ENCODE measurements at places on chromosomes 2 and 18.

DNA sequence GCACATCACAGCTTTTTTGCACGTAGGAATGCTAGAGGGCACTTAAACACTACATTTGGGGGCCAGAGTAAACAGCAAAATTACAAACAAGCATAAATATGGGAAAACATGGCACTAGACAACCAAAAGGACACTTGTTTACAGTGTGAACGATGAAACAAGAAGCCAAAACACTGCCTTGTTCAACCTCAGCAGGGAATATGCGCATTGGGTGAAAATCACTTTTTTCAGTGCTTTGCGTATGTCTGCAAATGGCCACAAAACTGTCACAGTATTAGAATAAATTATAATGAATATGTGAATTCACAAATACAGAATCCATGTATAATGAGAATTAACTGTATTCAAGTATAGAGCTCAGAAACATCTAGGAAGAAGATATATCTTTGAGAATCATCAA lies 1064.0 kb upstream of the GYPC start:
- DNase-seq, result no peak

DNA sequence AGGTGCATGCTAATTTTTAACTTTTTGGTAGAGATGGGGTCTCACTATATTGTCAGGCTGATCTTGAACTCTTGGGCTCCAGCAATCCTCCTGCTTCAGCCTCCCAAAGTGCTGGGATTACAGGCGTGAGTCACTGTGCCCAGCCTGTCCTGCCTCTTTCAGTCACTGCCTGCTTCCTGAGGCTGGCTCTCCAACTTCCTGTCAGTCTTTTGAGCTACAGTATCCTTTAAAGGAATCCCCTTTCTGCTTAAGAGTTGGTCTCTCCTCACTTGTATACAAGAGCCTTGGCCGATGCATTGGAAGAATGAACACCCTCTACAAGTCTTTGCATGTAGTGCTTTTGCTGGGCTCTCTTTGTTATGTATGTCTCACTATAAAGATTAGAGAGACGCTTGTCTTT lies 88.4 kb upstream of the SMAD2 start:
- DNase-seq, result no peak

- no peak for DNase-seq
Observed at GRCh38 chr2:48395658-48396057, 134.3 kb upstream of the STON1 start.

DNA sequence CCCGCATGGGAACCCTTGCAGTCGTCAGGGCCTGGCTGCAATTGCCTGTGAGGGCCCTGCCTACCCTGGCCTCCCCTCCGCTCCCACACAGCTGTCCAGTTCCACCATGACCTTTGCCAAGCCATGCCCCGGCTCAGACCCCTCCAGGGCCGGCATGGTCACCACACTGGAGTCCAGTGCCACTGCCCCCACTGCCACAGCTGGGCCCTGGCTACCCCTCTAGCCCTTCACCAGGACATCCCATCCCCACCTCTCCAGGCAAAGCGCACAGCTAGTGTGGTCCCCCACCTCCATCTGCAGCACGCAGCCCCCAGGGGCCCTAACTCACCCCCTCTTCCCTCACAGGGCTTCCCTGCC lies 70.3 kb upstream of the SMAD7 start:
- DNase-seq, result no peak

GRCh38 chr2:64234785-64235184 lies 90.6 kb upstream of the PELI1 start:
- DNase-seq, result no peak

DNA sequence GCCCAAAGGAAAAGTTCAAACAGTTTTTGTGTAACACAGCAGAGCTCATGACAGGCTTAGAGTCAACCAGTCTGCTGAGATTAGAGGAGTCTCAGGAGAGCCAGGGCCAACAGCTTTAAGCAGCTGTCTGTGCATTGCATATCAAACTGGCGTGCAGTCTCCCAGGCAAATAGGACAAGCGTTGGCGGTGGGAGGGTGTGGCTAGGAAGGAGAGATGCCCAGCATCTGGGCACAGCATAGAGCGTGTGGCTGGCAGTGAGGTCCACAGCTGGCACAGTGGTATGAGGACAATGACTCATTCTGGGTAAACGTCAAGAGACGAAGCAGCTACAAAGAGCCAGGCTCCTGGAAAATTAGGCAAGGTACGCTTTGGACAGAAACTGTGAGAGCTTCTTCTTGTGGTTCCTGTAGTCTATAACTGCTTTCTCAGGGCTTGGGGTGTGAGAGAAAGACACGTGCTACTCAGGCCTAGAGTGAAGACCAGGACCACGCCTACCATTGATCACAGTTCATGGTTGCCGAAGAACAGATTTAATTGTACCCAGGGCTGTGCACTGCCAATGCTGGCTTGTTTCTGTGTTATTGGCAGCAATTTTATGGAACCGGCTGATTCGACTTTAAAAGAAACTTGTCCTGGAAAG lies 14.8 kb downstream of the ZAP70 start:
- DNase-seq, result no peak

- DNase-seq, result no peak
Observed at GRCh38 chr2:238461491-238461890, 34.8 kb downstream of the ASB1 start.

DNA sequence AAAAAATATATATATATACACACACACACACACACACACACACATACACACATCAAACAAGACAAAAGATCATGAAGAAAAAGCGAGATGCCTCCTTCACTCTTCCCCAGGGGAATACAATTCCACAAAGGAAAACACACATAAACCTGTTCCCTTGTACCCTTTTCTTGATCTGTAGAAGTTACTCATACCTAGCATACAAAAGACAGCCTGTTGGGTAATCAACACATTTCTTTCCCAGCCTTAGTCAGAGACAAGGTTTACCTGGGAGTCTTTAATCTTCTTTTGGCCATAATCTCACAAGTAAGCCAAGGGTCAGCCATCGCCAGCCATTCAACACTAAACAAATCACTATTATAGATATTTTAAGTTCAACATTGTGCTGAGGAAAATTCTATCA lies 407.0 kb downstream of the SUCLG1 start:
- DNase-seq, result no peak

DNA sequence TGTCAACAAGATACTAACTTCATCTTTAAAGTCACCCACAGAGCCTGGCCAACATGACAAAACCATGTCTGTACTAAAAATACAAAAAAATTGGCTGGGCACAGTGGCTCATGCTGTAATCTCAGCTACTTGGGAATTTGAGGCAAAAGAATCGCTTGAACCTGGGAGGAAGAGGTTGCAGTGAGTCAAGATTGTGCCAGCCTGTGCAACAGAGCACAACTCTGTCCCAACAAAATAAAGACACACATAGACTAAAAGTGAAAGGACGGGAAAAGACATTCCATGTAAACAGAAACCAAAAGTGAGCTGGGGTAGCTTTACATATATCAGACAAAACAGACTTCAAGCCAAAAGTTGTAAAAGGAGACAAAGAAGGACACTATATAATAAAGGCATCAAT lies 34.8 kb downstream of the USP34 start:
- no peak for DNase-seq

DNA sequence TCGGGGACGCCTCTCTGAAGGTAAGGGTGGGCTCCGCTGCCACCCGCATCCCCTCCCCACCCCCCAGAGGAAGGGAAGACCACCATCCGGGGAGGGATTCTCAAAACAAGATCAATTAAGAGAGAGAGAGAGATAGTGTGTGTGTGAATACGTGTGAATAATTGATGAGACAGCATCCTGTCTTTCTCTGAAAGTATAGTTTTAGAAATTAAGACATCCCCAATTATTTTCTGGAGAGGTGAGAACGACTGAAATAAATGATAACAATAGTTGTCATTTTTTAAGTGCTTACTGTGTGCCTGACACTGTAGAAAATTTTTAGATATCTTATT lies 751 bp downstream of the IL18R1 start:
- no peak for DNase-seq

- no peak for DNase-seq
Observed at GRCh38 chr2:96539215-96539920, 2.8 kb downstream of the ARID5A start.

- no peak for DNase-seq
Observed at GRCh38 chr2:112061840-112062239, 6.8 kb downstream of the TMEM87B start.

DNA sequence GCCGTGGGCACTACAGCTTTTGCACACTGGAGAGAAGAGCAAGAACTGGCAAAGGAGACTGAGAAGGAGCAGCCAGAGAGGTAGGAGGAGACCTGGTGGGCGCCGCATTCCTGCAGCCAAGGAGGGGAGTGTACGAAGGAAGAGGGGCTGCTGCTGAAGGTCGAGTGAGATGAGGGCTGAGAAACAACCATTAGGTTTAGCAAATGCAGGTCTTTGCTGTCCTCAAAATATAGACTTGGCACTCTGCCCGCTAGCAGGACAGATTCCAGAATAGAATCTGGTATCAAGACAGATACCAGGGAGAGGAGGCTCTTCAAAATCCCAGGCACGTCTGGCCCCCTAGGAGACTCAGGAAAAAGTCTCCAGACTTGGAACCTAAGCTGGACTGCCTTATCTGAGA lies 83.0 kb downstream of the TGOLN2 start:
- no peak for DNase-seq

GRCh38 chr2:120863146-120863545 lies 127.5 kb downstream of the GLI2 start:
- DNase-seq, result no peak

- DNase-seq, result no peak
Observed at GRCh38 chr18:36194600-36195315, 7.5 kb downstream of the MOCOS start.

- no peak for DNase-seq
Observed at GRCh38 chr2:223822818-223823217, 14.6 kb downstream of the AP1S3 start.

DNA sequence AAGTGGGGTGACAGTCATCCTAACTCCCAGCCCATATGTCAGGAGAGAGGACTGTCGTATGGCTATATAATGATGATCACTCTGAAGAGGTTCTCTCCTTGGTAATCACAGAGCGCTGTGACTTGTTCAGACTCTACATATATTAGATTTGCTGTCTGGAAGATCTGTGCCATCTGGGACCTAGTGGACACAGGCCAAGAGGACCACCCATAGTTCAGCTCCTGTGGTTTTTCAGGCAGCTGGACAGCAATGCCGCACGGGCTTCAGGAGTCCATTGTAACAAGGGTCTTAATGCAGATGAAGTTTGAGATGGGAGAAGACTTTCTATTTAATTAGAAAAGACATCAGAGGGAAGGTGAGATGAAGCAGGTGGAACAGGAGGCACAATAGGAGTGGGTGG lies 40.1 kb upstream of the EPHA4 start:
- DNase-seq, result no peak

DNA sequence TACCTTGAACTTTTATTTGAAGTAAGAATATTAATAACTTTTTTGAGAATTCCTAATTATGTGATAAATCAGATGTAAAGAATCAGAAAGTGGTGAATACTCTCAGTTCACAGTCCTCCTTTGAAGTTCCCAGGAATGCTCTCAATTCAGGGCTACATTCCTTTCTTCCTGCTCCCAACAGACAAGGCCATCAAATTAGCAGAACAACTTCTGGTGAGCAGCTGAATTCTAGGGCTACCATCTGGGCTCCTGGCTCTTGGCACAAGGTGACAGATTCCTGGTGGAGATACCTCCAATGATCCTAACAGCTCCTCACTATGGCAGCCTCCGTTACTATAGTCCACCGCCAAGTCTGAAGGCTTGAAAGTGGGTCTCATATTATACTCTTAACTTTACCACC lies 37.8 kb upstream of the OLA1 start:
- DNase-seq, result no peak

GRCh38 chr2:196275646-196276352 lies 104.4 kb upstream of the STK17B start:
- no peak for DNase-seq

DNA sequence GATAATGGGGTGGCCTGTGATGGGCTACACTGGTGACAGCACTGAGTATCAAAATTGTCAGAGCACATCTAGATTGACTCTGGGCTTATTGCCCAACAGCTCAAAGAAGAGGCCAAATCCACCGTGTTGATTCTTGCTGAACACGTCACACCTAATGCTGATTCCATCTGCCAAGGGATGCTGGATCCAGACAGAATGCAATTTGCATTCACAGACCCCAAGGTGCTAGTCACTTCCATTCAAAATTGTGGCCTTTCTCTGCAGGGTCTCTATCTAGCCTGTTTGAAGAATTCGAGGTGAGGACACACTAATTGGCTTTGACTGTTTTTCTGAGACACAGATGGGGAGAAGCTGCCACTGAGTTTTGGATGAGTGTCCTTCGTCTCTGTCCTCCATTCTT lies 13.5 kb upstream of the GPR39 start:
- DNase-seq, result no peak

GRCh38 chr2:68741805-68742306 lies 7.2 kb downstream of the ARHGAP25 start:
- DNase-seq, result no peak

DNA sequence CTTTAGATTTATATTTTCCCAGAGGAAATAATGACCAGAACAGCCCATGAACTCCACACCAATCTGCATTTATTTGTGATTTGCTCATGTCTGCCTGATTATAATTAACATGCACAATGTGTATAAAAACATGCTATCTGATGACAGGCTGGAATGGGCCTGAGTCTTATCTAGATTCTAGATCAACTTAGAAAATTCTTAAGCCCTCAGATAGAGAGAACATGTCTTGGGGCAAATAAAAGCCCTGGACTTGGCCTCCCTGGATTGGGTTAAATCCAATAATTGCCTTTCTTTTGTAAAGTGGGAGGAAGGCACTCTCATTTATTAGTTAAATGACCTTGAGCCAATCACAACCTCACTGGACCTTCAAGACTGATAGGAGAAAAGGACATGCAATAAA lies 61.8 kb downstream of the EVA1A start:
- DNase-seq, result no peak

GRCh38 chr2:57987835-57988573 lies 58.6 kb upstream of the VRK2 start:
- DNase-seq, result no peak

GRCh38 chr18:11163665-11164064 lies 14.3 kb upstream of the PIEZO2 start:
- no peak for DNase-seq

- no peak for DNase-seq
Observed at GRCh38 chr2:206253777-206254166, 20.7 kb upstream of the ZDBF2 start.
